Inflammatory macrophage (primary cell): ENCODE measurements at places on chromosomes 13 and 19.
A peak's percentile ranks its signal among the peaks of the same experiment; 100 is the strongest.

GRCh38 chr13:65834897-65835296 lies 1395.2 kb downstream of the PCDH9 start:
- no peak for DNase-seq

- DNase-seq, result peak; percentile 57
These were observed 9.2 kb downstream of the PGPEP1 start for GRCh38 chr19:18349524-18350128.

GRCh38 chr19:17475541-17476115 lies 5.3 kb downstream of the SLC27A1 start:
- DNase-seq, result peak; percentile 67

DNA sequence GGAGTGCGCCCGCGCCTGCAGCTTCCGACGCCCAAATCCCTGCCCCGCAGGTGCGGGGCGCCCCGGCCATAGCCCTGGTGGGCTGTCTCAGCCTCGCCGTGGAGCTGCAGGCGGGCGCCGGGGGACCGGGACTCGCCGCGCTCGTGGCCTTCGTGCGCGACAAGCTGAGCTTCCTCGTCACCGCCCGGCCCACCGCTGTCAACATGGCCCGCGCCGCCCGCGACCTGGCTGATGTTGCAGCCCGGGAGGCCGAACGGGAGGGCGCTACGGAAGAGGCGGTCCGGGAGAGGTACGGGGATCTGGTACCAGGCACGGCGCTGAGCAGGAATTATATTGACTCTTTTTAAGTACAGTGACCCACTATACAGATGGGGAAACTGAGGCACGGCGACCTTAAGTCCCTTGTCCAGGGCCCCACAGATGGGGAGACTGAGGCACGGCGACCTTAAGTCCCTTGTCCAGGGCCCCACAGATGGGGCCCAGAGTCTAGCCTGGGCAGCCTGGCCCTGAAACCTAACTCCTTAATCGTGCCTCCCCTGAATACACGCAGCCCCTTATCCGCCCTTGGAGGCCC lies 586 bp downstream of the MRI1 start:
- peak; percentile 21 for DNase-seq

DNA sequence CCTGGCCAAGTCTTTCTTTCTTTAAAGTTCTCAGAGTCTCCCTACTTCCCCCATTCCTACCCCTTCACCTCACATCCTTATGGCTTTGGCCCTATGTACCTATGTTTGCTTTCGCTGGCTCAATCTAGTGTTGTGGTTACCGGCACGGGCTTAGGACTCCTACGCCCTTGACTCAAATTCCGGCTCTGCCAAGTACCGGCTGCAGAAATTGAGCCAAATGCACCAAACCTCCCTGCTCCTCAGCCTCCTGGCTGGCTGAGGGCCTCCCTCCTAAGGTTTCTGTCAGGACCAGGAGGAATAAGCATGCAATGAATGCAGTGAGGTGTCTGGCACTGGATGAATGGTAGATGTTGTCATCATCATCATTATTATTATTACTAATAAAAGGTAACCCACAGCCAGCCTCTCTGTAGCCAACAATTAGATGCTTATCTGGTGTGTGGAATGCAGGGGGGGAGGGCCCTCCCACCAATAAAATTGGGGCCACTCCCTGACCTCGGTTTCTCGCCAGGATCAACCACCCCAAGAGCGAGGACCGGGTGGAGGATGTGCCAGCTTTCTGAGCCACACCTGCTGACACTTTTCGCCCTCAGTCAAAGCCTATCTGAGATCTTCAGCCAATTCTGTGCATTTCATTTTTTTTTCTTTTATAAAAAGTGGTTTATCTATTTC lies 20.7 kb downstream of the KLK5 start:
- no peak for DNase-seq

- peak; percentile 42 for DNase-seq
These were observed 366.6 kb downstream of the DNAJC15 start for GRCh38 chr13:43389983-43390382.

- DNase-seq, result no peak
These were observed 194.7 kb downstream of the NHLRC3 start for GRCh38 chr13:39232999-39233398.

GRCh38 chr13:51422484-51422883 lies 30.4 kb downstream of the INTS6 start:
- no peak for DNase-seq

GRCh38 chr13:109654341-109655205 lies 131.8 kb downstream of the IRS2 start:
- DNase-seq, result peak; percentile 87

DNA sequence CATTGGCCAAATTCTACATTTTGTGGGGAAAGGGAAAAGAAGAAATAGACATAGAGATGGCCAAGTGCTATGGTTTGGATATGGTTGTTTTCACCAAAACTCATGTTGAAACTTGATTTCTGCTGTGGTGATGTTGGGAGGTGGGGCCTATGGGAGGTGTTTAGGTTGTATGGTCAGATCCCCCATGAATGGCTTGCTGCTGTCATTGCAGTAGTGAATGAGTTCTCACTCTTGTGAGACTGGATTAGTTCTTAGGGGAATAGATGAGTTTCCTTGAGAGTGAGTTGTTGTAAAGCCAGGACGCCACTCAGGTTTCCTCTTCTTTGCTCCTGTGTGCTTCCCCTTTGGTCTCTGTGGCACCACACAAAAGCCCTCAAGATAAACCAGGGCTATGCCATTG lies 242.6 kb upstream of the RFC3 start:
- no peak for DNase-seq

GRCh38 chr19:48780631-48781391 lies 25.5 kb downstream of the FGF21 start:
- DNase-seq, result peak; percentile 77

GRCh38 chr13:76522083-76522755 lies 364.0 kb downstream of the KCTD12 start:
- DNase-seq, result no peak

DNA sequence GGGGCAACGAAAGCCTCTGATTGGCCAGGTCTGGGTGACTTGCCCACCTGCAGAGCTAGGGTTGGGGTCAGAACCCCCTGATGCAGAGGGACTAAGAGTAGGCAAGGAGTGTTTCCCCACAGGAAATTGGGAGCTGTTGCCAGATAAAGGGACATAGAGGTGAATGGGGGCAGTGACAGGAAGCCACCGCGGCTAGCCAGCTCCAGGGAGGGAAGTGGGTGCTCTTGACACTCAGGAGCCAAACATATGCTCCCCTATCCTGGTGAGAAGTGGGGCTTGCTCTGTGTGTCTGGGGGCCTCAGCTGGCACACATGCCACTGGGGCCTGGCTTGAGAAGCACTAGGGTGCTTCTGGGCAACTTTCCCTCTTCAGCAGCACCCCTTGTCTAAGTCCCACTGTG lies 26.0 kb downstream of the WDR88 start:
- peak; percentile 18 for DNase-seq

GRCh38 chr13:99215184-99215830 lies 14.7 kb downstream of the UBAC2 start:
- DNase-seq, result no peak

GRCh38 chr19:49665036-49665350 lies 664 bp downstream of the IRF3 start:
- DNase-seq, result no peak

DNA sequence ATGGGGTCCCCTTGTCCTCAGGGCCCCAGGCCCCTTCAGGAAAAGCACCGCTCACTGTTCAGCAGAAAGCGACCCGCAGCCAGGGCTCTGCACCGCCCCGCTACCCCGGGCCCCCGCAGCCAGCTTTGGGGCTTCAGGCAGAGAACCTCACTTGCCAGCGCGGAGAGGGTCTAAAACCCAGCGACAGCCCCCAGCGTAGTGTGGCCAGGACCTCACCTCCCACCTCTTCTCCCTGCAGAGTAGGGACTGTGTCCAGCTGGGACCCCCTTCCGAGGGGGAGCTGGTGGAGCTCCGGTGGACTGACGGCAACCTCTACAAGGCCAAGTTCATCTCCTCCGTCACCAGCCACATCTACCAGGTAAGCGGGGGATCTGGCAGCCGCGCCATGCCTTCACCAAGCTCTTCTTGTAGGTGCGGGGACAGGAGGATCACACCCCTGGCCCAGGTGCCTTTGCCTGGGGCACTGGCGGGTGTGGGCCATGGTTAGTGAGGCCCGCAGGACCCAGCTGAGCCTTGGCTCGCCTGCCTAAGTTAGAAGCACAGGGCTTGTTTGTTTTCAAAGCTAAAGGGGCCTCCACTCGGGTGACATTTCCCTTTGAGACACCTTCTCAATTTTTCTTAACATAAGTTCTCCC lies 175.7 kb downstream of the KDM4B start:
- no peak for DNase-seq

GRCh38 chr13:32431361-32431760 lies 3.4 kb upstream of the N4BP2L1 start:
- no peak for DNase-seq

- DNase-seq, result no peak
These were observed 640 bp upstream of the EPOR start for GRCh38 chr19:11384778-11385129.

DNA sequence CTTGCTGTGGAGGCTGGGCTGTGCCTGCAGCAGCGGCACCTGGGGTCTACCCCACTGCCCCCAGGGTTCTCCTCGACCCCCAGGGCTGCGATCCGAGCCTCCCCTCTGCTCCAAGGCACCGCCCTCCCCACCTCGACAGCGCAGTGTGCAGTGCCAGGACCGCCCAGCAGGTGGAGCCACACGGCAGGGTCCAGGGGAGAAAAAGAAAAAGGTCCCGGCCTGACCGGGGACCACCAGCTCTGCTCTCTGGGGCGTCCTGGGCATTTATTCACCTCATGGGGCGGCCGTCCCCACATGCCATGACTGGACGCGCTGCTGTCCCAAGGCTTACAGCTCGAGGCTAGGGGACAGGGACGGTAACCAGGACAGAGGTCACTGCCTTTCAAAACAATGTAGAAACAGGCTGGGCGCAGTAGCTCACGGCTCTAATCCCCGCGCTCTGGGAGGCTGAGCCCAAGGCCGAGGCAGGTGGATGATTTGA lies 10.6 kb downstream of the REXO1 start:
- peak; percentile 46 for DNase-seq

GRCh38 chr19:48735031-48735615 lies 5.3 kb downstream of the RASIP1 start:
- no peak for DNase-seq

- DNase-seq, result peak; percentile 92
These were observed 50.5 kb downstream of the COLGALT1 start for GRCh38 chr19:17605761-17606589.

- peak; percentile 4 for DNase-seq
These were observed 125.2 kb downstream of the LACC1 start for GRCh38 chr13:44004878-44005277.

DNA sequence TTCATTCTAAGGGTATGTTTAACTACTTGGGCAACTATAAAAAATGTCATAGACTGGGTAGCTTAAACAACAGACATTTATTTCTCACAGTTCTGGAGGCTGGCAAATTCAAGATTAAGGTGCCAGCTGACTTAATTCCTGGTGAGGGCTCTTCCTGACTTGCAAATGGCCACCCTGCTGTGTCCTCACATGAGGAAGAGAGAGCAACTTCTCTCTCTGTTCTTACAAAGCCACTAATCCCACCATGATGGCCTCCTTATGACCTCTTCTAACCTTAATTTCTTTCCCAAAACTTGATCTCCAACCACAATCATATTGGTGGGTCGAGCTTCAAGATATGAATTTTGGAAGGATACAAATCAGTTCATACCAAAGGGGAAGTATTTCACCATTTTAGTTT lies 399.0 kb downstream of the DCT start:
- DNase-seq, result no peak

GRCh38 chr13:65090186-65090585 lies 2139.9 kb downstream of the PCDH9 start:
- DNase-seq, result no peak

DNA sequence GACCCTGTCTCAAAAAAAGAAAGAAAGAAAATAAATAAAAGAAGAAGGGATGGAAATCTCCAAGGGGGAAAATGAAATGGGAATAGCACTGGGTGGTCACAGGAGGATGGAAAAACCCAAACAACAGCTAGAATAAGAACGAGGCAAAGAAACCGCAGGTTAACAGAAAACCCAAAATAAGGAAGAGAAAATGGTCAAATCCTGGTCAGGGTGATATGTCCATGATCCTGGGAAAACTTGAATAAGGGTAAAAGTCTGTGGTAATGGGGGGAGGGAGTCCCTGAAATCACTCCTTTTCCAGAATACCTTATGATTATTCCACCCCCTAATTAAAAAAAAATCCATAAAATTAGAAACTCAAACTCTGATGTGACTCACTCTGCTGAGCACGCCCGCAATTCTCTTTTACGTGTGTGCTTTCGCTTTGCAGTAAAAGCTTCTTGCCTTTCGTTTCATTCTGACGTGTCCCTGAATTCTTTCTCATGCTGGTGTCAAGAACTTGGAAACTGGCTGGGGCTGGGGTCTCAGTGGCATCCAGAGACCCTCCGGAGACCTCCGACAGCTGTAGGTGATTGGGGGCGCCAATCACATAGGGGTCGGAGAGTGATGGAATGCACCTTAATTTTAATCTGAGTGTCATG lies 4.3 kb upstream of the NAXD start:
- DNase-seq, result no peak

DNA sequence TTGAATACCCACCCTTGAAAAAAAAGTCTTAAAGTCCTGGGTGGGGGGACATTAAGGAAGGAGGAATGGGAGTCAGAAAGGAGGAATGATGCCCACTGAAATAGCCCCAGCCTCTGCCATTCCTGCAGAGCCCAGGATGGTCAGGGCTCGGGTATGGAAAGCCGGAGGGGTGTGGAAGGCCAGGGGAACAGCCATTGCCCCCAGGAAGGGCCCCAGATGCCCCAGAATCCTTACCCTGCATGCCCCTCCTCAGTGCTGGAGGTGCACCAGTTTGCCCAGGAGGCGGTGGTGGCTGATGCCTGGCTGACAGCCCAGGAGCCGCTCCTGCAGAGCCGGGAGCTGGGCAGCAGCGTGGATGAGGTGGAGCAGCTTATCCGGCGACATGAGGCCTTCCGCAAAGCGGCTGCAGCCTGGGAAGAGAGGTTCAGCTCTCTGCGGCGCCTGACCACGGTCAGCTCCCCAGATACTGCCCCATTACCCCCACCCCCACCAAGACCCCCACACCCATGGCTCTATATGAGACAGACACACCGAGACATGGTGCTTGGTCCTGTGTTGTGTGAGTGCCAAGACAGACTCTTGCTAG lies 10.7 kb upstream of the SHKBP1 start:
- DNase-seq, result no peak

- DNase-seq, result no peak
These were observed 770.1 kb upstream of the PCDH20 start for GRCh38 chr13:62185631-62186255.

DNA sequence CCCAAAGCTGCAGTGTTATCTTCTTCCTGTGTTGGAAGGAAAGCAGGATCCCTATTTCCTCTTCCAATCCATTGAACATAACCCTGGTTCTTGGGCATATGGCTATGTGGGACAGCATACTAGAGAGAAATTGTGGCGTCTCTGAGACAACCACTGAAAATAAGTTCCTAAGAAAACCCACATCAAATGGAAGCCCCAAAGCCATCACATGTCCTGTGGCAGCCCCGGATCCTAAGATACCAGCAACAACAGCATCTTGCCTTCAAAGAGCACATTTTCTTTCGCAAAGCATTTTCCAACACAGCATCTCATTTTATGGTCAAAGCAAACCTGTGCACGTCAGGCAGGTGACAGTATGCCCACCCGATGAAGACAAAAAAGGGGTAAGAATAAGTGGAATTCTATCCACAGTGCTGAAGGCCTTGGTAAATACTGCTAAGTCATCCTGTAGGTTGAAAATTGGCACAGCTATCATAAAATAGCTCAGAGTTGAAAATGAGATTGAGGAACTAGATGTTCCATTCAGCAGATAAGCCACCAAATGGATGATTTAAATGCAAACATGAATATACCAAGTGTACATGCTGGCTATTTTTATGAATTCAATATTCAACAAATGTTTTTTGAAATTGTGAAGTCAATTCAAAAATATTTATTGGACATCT lies 232.2 kb downstream of the DLEU7 start:
- no peak for DNase-seq
